ENCODE measurements at places on chromosomes 2 and 18. TPM values are rescaled to one million over a fixed set of nuclear protein-coding genes. Genes with fewer than 3 reads are reported as not detected.

GRCh38 chr2:134676960-134677359 lies 41.8 kb downstream of the TMEM163 start:
- H3K27ac ChIP-seq: no peak overlapping the region
- DNase-seq: no peak
- no peak overlapping the region for H3K4me3 ChIP-seq

- no peaks in the 10 kb centered on the region for H3K27me3 ChIP-seq
- DNase-seq: no peak
- no peak overlapping the region for H3K27ac ChIP-seq
- no peak overlapping the region for H3K4me3 ChIP-seq
- H3K4me1 ChIP-seq: no peaks in the 10 kb centered on the region
- H3K36me3 ChIP-seq: no peaks in the 10 kb centered on the region
Measured at GRCh38 chr2:107414376-107414775, 412.3 kb upstream of the RGPD4 start.

GRCh38 chr2:143442193-143442592 lies 313.0 kb downstream of the ARHGAP15 start:
- H3K4me1 ChIP-seq: no peaks in the 10 kb centered on the region
- no peaks in the 10 kb centered on the region for H3K27me3 ChIP-seq

- no peak overlapping the region for H3K4me3 ChIP-seq
- H3K4me1 ChIP-seq: peaks cover 7% of the 10 kb centered on the region
- no peak overlapping the region for H3K27ac ChIP-seq
Measured at GRCh38 chr18:58758606-58759005, 87.3 kb downstream of the MALT1 start.

DNA sequence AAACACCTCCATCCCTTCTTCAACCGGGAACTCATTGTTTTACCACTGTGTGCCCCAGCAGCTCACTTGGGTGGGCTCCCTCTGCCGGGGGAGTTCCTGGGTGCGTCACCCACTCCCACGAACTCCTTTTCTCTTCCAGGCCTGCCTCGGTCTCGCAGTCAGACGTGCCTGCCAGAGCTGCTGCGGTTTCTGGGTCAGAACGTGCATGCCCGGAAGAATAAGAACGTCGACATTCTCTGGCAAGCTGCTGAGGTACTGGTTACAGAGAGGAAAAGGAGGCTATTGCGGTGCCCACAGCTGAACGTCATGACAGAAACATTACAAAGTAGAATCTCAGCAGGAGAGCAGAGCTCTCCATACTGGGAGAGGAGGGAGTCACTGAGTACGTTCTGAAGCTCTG lies 35.6 kb downstream of the COA5 start:
- H3K27ac ChIP-seq: no peak overlapping the region
- DNase-seq: no peak
- H3K4me1 ChIP-seq: no peaks in the 10 kb centered on the region
- no peak overlapping the region for H3K4me3 ChIP-seq
- H3K27me3 ChIP-seq: no peaks in the 10 kb centered on the region

DNA sequence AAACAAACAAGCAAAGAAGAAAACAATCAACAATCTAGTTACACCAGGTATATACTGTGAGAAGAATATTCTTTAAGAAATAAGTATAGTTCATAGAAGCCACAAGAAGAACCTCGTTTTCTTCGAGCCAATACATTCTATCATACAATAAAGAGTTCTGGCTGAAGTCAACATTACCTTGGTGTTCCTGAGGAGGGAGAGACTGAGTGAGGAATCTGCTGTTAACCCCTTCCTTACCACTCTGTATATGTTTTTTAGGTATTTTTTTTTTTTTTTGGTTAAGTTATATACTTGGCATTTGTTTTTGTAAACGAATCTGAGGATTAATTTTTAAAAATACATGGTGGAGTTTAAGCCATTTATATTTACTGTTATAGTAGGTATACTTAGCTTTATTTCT lies 412.5 kb downstream of the NUP35 start:
- H3K27me3 ChIP-seq: no peaks in the 10 kb centered on the region
- no peak overlapping the region for H3K27ac ChIP-seq
- H3K36me3 ChIP-seq: no peaks in the 10 kb centered on the region
- no peaks in the 10 kb centered on the region for H3K4me1 ChIP-seq

DNA sequence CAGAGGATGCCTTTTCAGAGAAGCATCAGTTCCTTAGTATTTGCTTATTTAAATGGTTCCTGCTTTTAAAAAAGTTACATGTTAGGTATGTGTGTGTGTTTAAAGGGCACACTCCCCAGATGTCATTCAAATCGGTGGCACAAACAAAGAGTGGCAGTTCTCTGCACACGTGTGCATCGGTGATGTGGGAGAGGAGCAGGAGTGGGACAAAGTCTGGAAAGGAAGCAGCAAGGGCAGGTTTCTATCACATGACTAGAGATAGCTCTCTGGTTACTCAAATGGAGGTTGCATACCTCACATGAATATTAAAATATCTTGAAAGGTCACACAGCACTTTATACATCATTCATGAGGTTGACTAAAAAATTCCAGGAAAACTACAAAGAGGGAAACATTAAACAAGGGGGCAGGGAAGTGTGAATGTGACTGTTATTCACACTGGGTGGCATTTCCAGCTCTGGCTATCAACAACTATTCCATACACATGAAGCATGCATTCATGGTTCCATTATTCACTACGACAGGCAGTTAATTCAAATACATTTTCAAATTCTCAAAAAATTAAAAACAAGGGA lies 64.7 kb downstream of the SEPTIN10 start:
- no peaks in the 10 kb centered on the region for H3K36me3 ChIP-seq
- no peaks in the 10 kb centered on the region for H3K4me1 ChIP-seq
- H3K27me3 ChIP-seq: no peaks in the 10 kb centered on the region
- no peak overlapping the region for H3K27ac ChIP-seq

DNA sequence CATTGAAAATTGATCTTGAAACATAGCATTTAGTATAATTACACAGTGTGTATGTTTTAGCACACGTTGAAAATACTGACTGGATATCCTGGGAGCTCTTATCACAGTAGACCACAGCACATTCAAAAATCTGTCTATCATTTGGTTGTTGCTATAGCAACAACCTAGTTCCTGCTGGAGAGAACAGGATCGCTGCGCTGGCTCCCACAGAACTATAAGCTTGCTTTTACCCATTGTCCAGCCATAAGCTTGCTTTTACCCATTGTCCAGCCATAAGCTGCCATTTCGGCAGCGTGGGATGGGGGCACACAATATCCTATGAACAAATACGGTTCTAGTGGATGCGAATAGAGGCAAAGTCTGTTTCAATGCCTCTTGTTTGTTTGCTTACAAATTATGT lies 70.4 kb upstream of the ST6GAL2 start:
- H3K36me3 ChIP-seq: no peaks in the 10 kb centered on the region
- no peak overlapping the region for H3K4me3 ChIP-seq
- DNase-seq: peak; percentile 15
- H3K4me1 ChIP-seq: no peaks in the 10 kb centered on the region
- H3K27me3 ChIP-seq: no peaks in the 10 kb centered on the region

The SH2D6 gene
- total RNA-seq: not detected
